Activated CD4-positive, alpha-beta T cell treated with anti-CD3 and anti-CD28 coated beads, Interleukin-2, amount 50 U/mL, for 24 hours (primary cell): ENCODE measurements at places on chromosomes 2 and 18.

DNA sequence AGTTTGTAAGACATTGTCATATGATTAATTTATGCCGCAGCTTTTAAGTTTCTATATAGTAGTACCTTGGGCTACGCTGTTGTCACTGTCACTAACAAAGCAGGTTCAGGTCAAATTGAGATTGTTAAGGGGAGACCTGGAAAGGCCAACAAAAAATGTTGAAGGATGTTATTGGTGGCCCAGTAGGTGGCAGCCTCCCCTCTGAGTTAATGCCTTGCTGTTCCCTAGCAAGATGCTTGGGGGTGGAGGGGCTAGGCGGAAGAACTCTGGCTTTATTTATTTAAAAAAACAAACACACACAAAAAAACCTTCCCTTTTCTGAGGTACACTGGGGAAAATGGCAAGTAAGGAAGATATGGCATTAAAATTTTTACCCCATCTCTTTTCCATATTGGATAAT, 128.3 kb upstream of the ATP5MC3 start:
- DNase-seq, result no peak

GRCh38 chr2:7555260-7555659, 638.0 kb downstream of the RNF144A start:
- no peak for DNase-seq

- no peak for DNase-seq
Measured at GRCh38 chr2:127083819-127084503, 23.0 kb downstream of the BIN1 start.

GRCh38 chr2:172285010-172285621, 142.3 kb upstream of the ITGA6 start:
- DNase-seq, result no peak

DNA sequence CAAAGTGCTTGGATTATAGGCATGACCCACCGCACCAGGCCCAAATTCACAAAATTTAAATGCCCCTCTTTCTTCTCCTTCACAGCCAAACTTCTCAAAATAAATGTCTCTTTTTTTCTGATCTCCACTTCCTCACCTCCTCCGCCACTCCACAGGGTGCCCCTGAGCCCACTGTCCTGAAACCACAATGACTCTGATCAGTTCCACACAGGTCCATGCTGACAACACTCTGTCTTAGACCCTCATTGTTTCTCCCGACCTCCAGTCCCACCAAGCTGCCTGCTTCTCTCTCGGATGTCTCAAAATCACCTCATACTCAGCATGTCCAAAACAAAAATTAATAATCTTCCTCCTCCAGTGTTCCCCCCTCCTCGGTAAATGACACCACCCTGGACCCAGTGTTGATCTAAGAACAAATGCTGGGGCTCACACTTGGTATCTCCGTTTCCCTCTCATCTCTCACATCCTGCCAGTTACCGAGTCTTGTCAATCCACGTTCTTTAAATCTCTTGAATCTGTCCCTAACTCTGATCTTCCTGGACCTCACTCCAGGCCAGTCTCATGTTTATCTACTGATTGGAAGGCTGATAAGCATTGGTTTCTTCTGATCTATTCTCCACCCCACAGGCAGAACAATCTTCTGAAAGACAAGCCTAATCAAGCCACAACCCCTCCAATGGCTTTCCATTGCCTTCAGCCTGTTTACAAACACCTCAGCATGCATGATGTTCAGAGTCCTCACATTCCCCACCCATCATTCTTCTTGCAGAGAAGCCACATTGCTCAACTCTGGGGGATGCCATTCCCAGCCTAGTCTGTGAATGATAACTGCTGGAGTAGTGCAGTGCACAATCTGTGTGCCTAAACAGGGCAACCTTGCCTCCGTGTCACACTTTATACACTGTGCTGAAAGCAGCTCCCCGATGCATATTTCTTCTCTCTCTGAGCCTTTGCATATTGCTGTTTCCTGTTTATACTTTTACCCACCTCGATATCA, 12.4 kb upstream of the ANKRD44 start:
- DNase-seq, result no peak

- DNase-seq, result no peak
Measured at GRCh38 chr2:176753752-176754474, 458.7 kb upstream of the HNRNPA3 start.

GRCh38 chr2:6423157-6423556, 442.6 kb downstream of the CMPK2 start:
- no peak for DNase-seq

DNA sequence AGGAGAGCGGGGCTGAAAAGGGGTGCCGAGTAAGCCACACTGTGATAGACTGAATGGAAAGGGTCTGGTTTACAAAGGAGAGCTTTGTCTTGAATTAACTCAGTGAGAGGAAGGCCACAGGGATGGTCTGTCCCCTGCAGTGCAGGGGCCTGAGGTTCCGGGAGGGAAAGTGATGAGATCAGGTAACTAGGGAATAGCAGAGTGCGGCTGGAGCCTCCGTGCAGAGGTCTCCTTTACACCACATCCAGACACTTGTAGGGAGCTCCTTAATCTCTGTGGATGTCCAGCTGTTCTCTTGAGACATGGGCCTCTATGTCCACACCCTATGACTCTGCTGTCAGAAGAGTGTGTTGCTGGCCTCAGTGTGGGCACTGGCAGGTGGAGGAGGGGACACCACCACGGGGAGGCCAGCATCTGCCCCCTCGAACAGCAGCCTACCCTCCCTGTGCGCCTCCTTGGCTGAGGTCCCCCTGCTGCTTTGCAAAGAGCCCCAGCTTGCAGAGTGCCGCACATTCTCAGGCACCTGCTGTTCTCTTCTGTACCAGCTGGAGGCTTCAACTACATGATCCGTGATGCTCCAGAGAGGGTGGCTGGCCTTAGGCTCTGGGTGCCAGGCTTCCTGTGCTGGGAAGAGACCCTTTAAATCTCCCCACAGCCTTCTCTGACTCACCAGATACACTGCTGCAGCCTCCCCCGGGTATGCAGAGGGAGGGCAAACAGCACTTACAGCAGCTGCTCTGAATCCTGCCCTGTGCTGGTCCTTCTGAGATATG, 25.9 kb downstream of the ENOSF1 start:
- no peak for DNase-seq

- DNase-seq, result no peak
Measured at GRCh38 chr2:64090264-64090663, 54.0 kb downstream of the PELI1 start.

- no peak for DNase-seq
Measured at GRCh38 chr2:212526059-212526458, 12.5 kb downstream of the ERBB4 start.
